ENCODE measurements at places on chromosomes 12 and 14.

GRCh38 chr12:121239351-121240061, 29.6 kb downstream of the P2RX4 start:
- DNase-seq, result no peak

- DNase-seq, result no peak
Observed at GRCh38 chr12:26668230-26668629, 164.8 kb downstream of the ITPR2 start.

DNA sequence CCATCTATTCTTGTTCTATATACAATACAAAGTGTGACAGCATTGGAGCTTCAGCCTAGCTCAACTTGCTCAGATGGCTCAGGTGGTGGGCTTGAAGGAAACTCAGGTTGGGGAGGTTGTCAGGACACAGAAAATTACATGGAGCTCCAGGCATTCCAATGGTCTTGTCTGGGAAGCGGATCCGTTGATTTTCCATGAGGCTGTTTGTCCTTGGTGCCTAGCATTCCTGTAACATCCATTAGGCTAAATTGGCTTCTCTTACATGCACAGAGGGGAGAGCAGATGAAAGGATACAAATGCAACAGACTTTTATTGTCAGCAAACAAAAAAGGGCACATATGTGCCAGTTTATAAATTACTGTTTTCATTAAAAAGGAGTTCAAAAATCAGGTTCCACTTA, 75.5 kb upstream of the OTX2 start:
- no peak for DNase-seq

GRCh38 chr14:95025941-95026340, 131.4 kb downstream of the DICER1 start:
- DNase-seq, result no peak

DNA sequence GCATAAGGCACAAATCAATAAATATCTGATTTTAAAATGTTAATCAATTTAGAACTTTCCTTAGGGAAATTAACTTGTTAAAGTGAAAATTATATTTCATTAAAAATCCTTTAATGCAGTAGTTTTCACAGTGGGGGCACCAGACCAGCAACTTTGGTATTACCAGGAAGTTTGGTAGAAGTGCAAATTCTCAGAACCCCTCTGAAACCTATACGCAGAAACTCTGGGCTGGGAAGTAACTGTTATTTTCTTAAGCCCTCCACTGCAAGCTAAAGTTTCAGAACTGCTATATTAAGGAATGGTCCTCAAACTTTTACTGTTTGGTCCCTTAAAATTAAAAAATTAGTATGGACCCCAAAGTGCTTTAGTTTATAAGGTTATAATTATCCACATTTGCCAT, 35.7 kb downstream of the GNPTAB start:
- DNase-seq, result no peak

GRCh38 chr12:56241424-56242303, 11.8 kb downstream of the SLC39A5 start:
- no peak for DNase-seq

GRCh38 chr14:25557466-25557865, 507.5 kb upstream of the STXBP6 start:
- no peak for DNase-seq

GRCh38 chr14:84453307-84453950, 1076.5 kb upstream of the FLRT2 start:
- no peak for DNase-seq

DNA sequence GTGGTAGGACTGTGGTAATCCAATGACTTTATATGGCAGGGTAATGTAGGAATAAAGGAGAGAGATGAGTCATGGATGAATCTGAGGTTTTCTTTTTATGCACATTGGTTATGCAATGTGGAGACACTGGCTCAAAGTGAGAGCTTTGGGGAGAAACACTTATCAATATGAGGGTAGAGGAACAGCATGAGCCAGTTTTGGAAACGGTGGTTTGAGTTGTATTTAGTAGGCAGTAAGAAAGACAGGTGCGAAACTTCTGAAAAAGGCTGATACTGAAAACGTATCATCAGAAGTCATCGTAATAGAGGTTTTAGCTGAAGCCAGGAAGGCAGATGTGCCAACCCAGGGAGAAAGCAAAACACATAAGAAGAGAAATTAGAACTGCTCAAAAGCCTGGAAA, 854.8 kb upstream of the SEL1L start:
- DNase-seq, result no peak

DNA sequence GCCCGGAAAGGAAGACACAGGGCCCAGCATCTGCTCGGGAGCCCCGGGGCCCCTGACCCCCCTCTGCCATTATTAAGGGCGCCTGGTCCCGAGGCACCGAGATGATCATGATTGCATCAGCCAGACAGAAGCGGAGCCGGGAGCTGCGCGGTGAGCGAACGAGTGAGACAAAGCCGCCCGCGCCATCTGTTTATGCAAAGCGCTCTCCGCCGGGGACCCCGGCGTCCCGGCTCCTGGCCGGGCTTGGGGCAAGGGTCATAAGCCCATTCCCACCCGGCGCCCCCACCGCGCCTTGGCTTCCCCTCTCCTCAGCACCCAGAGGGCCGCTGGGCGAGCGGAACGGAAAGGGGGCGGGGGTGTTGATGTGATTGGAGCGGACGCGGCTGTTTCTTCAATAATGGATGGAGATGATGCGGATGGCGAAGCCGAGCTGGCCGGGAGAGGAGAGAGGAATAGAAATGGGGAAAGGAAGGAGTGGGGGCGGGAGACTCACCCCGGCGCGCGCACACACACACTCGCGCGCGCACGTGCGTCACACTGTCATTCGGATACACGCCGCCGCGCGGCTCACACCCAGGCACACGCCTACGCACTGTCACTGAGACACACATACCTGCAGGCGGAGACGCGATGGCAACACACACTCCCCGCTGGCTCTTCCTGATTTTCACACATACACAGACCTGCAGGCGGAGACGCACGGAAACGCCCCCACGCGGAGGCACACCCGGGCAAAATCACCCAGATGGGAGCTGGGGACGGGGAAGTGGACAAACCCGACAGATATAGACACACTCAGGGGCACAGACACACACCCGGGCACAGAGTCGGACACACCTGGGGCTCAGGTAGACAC, 10.7 kb downstream of the STAC3 start:
- DNase-seq, result peak; percentile 89

DNA sequence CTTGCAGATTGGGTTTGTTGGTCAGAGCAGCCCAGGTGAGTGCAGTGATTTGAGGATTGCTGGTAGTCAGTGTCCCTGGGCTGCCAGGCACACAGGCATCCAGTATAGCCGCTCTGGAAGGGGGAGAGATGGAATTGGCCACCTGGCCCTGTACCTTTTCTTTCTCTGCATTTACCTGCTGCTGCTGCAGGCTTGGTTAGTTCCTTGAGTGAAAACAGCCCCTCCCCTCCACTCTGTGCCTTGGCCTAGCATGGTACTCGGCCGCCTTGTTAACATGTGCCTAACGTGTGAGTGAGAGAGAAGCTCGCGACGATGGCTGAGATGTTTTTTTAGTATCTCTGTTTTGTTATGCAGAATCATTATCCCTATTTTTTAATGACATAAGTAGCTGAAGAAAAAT, 49.3 kb upstream of the AMN start:
- no peak for DNase-seq

DNA sequence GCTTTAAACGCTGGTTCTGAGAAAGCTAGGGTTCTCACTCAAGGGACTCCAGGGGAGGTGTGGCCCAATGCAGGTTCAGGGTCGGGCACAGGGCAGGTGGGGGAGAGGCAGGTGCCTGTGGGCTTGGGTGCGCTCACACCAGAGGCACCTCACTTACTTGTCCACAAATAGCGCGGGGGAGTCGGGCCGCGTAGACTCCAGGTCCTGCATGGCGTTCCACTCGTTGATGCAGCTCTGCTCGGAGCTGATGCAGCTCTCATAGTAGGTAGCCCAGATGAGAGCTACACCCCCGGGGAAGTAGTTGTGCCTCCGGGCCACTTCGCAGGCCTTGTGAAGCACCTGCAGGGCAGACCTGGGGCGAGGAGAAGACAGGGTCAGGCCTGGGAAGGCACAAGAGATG, 49.9 kb downstream of the SSH1 start:
- DNase-seq, result no peak

- DNase-seq, result no peak
Observed at GRCh38 chr12:92357584-92358261, 212.1 kb upstream of the BTG1 start.

- no peak for DNase-seq
Observed at GRCh38 chr12:52362118-52362726, 5.1 kb downstream of the KRT85 start.

- DNase-seq, result no peak
Observed at GRCh38 chr14:102930753-102931579, 8.5 kb downstream of the AMN start.

DNA sequence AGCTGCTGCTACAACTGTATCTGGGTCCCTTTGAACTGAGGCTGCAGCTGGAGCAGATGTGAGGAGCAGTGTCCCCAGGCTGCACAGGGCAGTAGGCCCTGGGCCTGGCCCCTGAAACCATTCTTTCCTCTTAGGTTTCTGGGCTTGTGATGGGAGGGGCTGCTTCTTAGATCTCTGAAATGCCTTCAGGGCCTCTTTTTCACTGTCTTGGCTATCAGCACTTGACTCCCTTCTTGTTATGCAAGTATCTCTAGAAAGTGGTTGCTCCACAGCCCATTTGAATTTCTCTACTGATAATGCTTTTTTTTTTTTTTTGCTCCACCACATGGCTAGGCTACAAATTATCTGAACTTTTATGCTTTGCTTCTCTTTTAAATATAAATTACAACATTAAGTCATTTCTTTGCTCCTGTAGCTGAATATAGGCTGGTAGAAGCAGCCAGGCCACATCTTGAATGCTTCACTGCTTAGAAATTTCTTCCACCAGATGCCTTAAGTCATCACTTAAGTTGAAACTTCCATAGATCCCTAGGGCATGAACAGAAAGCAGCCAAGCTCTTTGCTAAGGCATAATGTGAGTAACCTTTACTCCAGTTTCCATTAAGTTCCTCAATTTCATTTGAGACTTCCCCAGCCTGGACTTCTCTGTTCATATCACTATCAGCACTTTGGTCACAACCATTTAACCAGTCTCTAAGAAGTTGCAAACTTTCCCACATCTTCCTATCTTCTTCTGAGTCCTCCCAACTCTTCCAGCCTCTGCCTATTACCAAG, 41.1 kb downstream of the ACSM4 start:
- DNase-seq, result no peak

- DNase-seq, result peak; percentile 81
Observed at GRCh38 chr12:57078519-57079404, at the start of gene NEMP1. NEMP1 (minus strand) TSS chr12:57078791; CDS start chr12:57078745, 46 bp downstream.

- no peak for DNase-seq
Observed at GRCh38 chr12:3419558-3419957, 71.4 kb upstream of the PRMT8 start.

DNA sequence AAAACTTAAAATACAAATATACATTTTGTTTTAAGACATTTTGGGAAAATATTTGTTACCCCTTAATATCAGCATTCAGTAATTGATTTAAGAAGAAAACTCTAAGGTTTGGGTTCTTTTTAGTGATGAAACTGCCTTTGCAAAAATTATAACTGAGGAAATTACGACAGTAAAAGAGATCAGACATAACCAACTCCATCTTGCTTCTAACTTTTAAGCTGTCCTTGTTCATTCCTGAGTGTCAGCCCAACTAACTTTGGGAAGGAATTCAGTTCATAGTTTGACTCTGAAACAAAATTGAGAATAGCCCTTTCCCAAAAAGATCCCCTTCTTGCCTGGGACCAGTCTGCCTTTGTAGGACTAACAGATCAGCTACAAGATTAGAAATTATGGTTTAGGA, 93.0 kb downstream of the TMTC1 start:
- no peak for DNase-seq

DNA sequence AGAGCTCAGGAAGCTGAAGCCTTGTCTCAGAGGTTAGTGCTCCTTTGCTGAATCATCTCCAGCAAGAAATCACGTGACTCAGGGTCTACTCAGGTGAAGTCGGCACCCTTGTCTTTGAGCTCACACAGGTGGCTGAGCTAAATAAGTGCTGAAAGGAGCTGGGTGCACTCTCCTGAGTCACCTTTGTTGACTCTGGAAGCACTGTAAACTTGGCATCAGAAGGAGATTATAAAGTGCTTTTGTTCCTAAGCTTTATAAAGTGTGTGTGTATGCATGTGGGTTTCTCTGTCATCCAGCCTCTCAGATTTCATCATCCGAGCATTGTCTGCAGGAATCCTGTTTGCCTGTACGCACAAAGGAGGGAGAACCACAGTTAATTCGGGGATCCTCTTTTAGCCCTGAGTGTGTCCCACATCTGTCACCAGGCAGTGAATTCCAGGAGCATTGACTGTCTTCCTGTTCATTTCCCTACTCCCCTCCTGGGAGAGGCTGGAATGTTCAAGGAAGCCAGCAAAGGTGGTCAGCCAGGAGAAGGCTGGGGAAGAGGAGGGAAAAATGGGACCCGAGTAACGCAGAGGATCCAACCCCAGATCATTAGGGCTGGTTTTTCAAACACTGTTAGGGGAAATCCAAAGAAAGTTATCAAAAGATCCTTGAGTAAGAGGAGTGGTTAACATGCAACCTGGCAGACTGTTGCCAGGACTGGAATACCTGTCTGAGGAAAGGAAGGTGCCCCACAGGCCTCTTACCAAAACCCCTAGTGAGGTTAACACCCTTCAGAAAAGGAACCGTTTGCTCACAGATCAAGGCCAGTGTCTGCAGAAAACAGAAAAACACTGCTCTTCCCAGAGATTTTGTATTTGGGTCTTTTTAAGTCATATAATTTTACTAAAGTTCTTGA, 157.5 kb upstream of the HIF1A start:
- DNase-seq, result peak; percentile 77

DNA sequence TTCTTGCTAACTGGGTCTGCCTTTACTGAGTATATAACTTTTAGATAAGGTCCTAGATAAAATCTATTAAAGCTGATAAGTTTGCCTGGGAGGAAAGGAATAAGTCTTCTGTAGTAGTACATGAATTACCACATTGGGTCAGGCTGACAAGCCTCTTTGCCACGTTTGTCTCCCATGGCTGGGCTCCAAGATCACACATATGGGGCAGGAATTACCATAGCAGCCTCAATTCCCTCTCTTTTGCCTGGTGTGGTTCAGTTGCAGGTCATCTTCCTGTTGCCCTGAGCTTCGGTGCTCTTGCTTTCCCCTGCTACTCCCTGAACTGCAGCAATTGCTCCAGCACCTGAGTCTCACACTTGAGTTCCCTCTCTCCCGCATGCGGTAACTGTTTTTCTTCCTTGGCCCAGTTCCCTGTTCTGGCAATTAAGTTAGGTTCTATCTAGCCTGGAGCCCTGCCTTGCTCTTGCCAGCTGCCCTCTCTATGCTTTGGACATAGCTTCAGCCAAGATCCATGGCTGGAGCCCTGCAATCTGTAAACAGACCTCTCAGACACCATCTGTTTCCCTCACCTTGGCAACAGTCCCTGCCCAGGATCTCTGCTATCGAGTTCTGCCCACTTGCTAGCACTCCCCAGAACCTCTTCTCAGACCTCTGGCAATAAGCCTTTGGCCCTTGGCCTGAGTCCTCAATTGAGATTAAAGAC, 5.8 kb upstream of the GLT8D2 start:
- DNase-seq, result no peak

All from stimulated activated CD4-positive, alpha-beta T cell treated with anti-CD3 and anti-CD28 coated beads, Interleukin-4, amount 100 ng/mL, for 4 hours (primary cell).